ENCODE measurements at places on chromosomes 1 and 21.

- no peak for DNase-seq
These were observed 1.9 kb downstream of the TRMT13 start for GRCh38 chr1:100134872-100135271.

DNA sequence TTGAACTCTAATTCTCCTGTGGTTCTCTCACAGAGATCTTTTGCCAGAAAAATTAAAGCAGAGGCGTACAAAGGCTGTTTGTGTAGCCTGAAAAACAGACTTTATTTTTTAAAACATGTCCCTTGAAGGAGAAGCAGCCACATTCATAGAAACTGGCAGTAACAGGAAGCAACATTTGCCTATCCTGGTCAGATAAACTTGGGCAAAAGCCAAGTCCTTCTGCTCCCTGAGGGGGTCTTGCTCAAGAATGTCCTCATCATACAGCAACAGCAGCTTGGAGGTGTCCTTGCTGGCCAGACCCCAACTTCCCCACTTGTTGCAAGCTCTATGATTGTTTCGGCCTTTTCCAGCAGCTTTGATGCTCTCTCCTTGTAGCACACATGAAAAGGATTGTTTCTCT, 36.3 kb downstream of the MSTO1 start:
- no peak for DNase-seq

DNA sequence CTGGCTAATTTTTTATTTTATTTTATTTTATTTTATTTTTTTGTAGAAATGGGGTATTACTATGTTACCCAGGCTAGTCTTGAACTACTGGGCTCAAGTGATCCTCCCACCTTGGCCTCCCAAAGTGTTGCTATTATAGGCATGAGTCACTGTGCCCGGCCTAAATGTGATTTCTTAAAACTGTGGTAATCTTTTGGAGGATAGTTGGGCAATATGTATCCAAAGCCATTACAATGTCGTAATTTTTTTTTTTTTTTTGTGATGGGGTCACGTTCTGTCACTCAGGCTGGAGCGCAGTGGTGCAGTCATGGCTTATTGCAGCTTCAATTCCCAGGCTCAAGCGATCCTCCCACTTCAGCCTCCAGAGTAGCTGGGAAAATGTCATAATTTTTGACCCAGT, 14.2 kb downstream of the ETV3L start:
- no peak for DNase-seq

GRCh38 chr1:924656-925560, 1.2 kb downstream of the SAMD11 start:
- no peak for DNase-seq

Data from NCI-H1930 (cell line).